NCI-H2171 treated with DMSO at 0.1 percent for 48 hours (cell line): ENCODE measurements at places on chromosomes 3 and 15.

GRCh38 chr15:25378501-25378901 lies 60.3 kb downstream of the UBE3A start:
- no peak for DNase-seq

DNA sequence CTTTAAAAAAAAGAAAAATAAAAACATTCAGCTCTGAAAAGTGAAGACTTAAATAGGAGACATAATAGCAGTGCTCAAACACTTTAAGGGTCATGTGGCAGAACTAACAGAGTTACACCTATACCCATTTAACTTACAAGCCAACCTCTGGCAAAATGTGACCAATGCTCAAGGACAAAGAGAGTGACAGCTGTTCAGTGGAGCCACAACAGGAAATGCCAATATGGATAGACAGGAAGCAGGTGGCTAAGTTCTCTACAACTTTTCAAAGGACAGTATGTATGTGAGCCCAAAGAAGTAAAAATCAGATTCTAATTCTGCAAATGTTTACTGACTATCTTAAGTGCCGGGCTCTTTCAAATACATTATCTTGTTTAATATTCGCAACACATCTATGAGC lies 3.4 kb downstream of the TMCC1 start:
- peak; percentile 49 for DNase-seq

DNA sequence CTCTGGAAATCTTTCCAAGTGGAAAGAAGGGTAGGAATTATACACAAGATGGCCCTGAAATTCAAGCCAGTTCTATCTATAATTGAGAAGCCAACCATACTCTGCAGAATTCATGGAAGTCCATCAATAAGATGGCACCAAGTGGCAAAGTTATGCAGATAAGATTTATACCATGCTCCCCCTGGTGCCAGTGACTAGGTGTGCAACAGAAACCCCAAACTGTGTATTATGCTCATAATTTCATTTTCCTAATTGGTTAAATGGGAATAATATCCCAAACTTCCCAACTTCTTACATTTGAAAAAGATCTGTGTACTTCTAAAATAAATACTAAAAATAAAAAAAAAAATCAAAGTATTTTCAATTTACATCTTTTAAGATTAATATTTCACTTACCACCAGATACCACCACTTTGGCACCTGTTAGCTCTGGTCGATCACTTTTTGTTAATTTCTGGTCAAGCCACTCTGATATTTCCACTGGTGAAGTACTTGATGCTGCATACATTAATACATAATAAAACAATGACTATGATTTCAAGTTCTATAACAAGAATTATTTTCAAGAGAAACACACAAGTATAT lies 25.9 kb downstream of the ETFA start:
- DNase-seq, result peak; percentile 38

- no peak for DNase-seq
These were observed 1.3 kb downstream of the GMPS start for GRCh38 chr3:155871746-155872158.

- no peak for DNase-seq
These were observed 20.0 kb upstream of the CFAP20DC start for GRCh38 chr3:59069838-59070237.

DNA sequence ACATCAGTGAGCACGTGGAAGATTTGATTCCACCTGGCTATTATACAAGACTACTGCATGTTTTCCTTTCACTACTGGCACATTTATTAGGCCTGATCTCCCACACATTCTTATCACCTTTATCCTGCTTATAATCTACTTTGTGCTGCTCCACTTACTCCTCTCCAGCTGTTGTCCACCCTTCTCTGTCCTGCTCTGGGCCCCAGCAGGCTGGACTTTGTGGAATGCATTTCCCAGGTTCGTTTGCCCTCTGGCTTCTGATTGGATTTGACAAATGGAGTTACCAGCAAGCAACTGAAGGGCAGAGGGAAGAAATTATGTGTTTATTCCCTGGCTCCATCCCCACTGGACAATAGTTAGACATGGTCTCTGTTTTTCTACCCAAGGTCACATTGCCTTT lies 75.5 kb downstream of the DCLK3 start:
- DNase-seq, result no peak

DNA sequence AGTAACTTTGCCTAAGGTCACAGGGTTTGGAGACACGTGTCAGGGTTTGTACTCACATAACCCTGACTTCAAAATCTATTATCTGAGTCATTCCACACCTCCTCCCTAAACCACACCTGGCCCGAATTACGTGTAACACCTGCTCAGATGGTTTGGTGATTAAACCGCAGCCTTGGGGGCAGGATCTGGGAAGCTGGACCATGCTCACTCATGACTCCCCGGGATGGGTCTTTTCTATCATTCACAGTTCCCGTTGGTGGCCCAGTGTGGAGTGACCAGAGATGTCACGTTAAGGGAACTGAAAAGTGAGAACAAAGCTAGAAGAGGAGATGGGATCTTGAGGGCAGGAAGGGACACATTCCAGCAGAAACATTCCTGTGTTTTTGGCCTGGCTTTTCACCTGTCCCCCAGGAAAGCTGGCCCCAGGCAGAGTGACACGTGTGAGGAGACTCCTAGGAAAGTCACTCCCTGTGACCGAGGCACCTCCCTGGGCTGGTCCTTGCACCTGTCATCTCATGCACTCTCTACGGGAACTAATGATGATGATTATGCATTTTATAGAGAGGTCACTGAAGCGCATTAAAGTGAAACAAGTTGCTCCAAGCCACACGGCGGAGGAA lies 75.4 kb upstream of the POMGNT2 start:
- DNase-seq, result no peak

DNA sequence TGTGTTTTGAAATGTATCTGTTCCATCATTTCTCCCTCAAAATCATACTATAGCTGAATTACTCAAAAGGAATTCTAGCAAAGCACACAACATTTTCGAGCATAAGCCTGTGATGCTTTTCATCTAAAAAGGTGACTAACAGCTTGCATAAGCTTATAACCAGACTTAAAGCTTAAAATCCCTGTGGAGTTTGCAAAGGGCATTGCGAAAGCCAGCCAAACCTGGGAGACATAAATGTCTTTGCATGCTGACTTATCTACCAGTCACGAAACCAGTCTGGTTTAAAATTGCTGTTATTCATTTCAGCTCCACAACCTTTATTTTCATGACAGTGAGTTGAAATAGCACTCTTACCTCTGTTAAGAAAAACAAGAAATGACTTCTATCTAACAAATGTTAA lies 35.6 kb upstream of the LIPC start:
- DNase-seq, result no peak

DNA sequence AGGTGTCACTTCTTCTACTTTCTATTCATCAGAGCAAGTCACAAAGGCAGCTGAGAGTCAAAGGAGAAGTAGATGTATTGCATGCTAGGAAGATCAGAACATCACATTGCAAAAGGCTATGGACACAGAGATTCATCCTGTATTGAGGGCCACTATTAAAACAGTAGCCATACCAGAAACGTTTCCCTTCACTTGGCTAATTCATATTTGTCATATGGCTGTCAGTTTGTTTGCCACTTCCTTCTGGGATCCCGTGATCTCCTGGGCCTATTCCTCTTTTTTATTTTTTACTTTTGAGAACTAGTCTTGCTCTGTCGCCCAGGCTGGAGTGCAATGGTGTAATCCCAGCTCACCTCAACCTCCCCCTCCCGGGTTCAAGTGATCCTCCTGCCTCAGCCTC lies 184.0 kb upstream of the SATB1 start:
- DNase-seq, result no peak

DNA sequence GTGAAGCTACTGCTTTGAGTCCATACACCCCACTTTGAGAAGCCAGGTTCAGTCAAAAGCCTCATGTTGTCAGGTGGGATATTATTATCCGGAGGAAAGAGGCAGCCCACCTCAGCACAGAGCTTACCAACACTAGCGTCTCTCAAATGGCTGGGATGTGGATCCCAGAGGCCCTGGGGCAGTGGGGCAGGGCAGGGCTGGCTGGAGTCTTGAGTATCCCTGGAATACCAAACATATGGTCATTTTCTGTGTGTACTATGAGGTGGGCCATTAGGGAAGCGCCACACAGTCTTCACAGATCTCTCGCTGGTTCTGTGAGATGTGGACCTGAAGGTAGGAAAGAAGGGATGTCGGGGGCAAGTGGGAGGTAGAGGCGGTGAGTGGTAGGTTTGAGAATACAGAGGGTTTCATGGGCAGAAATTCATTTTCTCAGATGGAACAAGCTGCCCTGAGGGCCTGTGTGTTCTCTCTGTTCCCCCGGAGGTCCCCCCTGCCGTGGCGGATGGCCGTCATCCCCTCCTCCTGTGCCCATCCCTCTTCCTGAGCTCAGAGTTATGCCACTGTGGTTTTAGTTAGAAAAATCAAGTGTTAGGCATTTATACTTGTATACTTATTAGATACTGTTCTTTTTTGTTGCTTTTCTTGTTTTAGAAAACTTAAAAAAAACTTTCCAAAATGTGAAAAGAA lies 66.4 kb downstream of the USP13 start:
- no peak for DNase-seq

DNA sequence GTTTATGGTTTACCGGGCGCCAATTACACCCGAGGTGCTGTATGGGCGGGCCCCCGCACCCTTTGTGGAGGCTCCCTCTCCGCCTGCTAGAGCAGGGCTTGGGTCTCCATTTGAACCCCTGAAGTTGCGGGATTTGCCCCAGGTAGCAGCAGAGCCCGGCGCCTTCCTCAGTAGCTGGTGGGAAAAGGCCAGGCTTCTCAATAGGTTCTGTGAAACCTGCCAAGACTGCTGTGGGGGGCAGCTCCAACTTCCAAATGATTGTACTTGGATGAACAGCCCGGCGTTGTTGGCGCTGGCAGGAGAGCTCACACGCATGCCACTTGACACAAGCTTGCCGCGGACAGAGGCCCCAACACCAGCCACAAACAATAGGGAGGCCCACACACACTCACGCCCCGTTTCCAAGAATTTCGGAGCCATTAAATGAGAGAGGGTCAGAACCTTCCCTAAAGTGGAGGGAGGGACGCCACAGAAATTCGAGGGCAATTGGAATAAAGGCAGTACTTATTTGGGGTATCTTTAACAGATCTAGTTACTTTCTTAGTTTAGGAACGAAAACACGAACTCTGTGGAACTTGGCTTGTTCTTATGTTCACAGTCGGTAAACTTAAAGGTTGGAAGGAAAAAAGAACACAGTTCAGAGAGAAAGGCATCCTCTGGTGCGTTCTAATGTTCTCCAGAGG lies 1.4 kb downstream of the EPHB3 start:
- DNase-seq, result peak; percentile 7

DNA sequence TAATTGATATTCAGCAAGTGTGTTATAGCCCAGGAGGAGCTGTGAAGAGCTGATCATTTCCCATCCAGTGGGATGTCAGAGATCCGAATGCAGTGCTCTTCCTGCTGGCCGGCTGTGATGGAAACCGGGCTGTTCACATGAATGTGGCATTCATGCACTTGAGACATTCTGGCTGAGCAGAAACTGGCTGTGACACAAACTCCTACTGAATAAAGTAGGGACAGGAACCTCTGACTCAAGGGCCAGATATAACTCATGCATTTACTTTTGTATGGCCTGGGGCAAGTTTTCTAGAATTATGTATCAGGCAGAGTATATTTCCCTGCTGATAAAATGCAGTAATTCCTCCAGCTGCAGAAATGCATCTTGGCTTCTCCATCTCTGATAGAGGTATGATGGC lies 83.4 kb upstream of the FAM3D start:
- no peak for DNase-seq

- no peak for DNase-seq
These were observed 91.8 kb downstream of the ST8SIA2 start for GRCh38 chr15:92485441-92485840.

- DNase-seq, result peak; percentile 67
These were observed 139.0 kb downstream of the CTNNB1 start for GRCh38 chr3:41338276-41338675.

GRCh38 chr3:13612829-13613228 lies 63.9 kb downstream of the FBLN2 start:
- DNase-seq, result no peak

- DNase-seq, result no peak
These were observed 65.1 kb upstream of the EPHA3 start for GRCh38 chr3:89042236-89042835.
